ENCODE measurements at places on chromosomes 6 and 20. TPM values are rescaled to one million over a fixed set of nuclear protein-coding genes. Genes with fewer than 3 reads are reported as not detected.
A peak's percentile ranks its signal among the peaks of the same experiment; 100 is the strongest.

- peaks cover under 1% of the 10 kb centered on the region for H3K36me3 ChIP-seq
- peak overlapping the region; percentile 84 for H3K4me3 ChIP-seq
Observed at GRCh38 chr6:166343150-166343487, 774 bp upstream of the SFT2D1 start.

GRCh38 chr6:133266186-133266585, 25.0 kb downstream of the EYA4 start:
- H3K36me3 ChIP-seq: no peaks in the 10 kb centered on the region
- no peaks in the 10 kb centered on the region for H3K4me1 ChIP-seq
- H3K27me3 ChIP-seq: no peaks in the 10 kb centered on the region
- no peak overlapping the region for H3K4me3 ChIP-seq
- DNase-seq: no peak
- no peak overlapping the region for H3K27ac ChIP-seq

MOXD1 gene
- 3.4 TPM for polyA plus RNA-seq

DNA sequence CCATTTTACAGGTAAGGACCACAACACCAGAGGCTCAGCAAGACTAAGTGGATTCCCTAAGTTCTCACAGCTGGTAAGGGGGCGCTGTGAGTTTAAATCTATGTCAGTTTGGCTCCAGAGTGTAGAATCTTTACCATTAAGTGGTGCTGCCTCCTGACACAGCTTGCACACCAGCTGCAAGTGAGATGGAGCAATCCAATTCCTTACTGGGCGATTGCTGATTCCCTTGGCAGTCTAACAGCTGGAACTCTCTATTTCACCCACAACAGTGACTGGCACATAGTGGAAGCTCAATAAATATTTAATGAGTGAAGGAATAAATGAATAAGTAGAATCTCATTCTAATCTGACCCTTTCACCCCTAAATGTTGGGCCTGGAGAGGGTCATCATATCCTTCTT, 176.7 kb downstream of the CLIC5 start:
- no peak overlapping the region for H3K4me3 ChIP-seq
- H3K36me3 ChIP-seq: no peaks in the 10 kb centered on the region
- H3K27me3 ChIP-seq: no peaks in the 10 kb centered on the region
- no peak for DNase-seq

SLC17A2 gene
- not detected for polyA plus RNA-seq

PTK6 gene
- 23.6 TPM for polyA plus RNA-seq

- no peak overlapping the region for H3K27ac ChIP-seq
- no peak overlapping the region for H3K4me3 ChIP-seq
- H3K36me3 ChIP-seq: no peaks in the 10 kb centered on the region
- H3K27me3 ChIP-seq: no peaks in the 10 kb centered on the region
Observed at GRCh38 chr6:166907871-166908806, 48.2 kb downstream of the RNASET2 start.

MUCL3 gene
- polyA plus RNA-seq: 17.5 TPM

GRCh38 chr6:19895866-19896692, 58.9 kb downstream of the ID4 start:
- DNase-seq: no peak
- H3K36me3 ChIP-seq: no peaks in the 10 kb centered on the region
- H3K27me3 ChIP-seq: no peaks in the 10 kb centered on the region
- no peaks in the 10 kb centered on the region for H3K4me1 ChIP-seq
- H3K27ac ChIP-seq: no peak overlapping the region
- H3K4me3 ChIP-seq: no peak overlapping the region

GRCh38 chr6:37816599-37817375, 2.7 kb upstream of the ZFAND3 start:
- H3K4me1 ChIP-seq: peaks cover 31% of the 10 kb centered on the region
- no peaks in the 10 kb centered on the region for H3K27me3 ChIP-seq
- no peak overlapping the region for H3K27ac ChIP-seq
- no peak overlapping the region for H3K4me3 ChIP-seq
- DNase-seq: no peak
- no peaks in the 10 kb centered on the region for H3K36me3 ChIP-seq

GRCh38 chr20:62142252-62143080, 728 bp downstream of the PSMA7 start:
- H3K4me1 ChIP-seq: peaks cover 51% of the 10 kb centered on the region
- H3K36me3 ChIP-seq: peaks cover 32% of the 10 kb centered on the region
- no peaks in the 10 kb centered on the region for H3K27me3 ChIP-seq
- peak overlapping the region; percentile 89 for H3K4me3 ChIP-seq
- DNase-seq: peak; percentile 51

DYNLT2 gene
- 3.2 TPM for polyA plus RNA-seq

ADGB gene
- not detected for polyA plus RNA-seq

DNA sequence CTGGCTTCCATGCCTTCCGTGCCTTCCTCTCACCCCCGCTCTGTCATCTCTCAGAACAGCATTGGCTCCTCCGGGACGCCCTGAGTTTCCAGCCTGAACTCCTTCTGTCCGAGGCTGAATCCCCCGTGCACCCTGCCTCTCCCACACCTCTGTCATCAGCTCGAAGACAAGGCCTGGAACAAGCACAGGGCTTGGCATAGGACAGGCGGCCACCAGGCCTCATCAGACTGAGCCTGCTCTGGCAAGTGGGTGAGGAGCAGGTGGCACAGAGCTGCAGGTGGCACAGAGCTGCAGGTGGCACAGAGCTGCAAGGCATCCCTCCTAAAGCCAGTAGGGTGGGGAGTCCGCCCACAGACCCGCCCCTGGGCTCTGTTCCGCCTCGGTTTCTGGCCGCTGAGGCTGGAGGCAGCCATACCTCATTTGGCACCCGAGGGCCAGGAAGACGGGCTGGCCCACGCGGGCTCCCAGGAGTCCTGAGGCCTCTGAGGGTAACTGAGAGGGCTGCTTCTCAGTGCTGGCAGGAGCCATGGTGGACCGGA, 60.2 kb downstream of the EZR start:
- no peaks in the 10 kb centered on the region for H3K4me1 ChIP-seq
- H3K27ac ChIP-seq: no peak overlapping the region
- H3K27me3 ChIP-seq: no peaks in the 10 kb centered on the region
- peaks cover 34% of the 10 kb centered on the region for H3K36me3 ChIP-seq
- H3K4me3 ChIP-seq: no peak overlapping the region

DNA sequence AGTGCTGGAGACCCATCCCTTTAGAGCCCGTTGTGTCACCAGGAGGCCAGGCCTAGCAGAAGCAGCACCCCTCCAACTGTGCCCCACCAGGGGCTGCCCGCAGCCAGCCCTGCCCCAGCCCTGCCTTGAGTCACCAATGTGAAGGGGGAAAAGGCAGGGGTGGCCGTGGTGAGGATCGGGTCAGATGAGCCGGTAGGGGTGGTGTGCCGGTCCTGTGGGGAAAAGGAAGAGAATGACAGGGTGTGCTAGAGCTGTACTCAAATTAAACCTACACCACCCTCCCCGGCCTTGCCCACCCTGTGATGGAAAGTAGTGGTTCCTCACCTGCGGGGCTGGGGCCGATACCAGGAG, 3.1 kb downstream of the SAPCD1 start:
- no peak overlapping the region for H3K4me3 ChIP-seq
- H3K27me3 ChIP-seq: peaks cover 7% of the 10 kb centered on the region
- H3K27ac ChIP-seq: no peak overlapping the region

- no peak overlapping the region for H3K4me3 ChIP-seq
- DNase-seq: no peak
- no peaks in the 10 kb centered on the region for H3K4me1 ChIP-seq
- no peaks in the 10 kb centered on the region for H3K27me3 ChIP-seq
Observed at GRCh38 chr6:38182426-38182825, 362.9 kb downstream of the ZFAND3 start.

- no peak overlapping the region for H3K4me3 ChIP-seq
- peak; percentile 13 for DNase-seq
- H3K4me1 ChIP-seq: no peaks in the 10 kb centered on the region
- no peak overlapping the region for H3K27ac ChIP-seq
Observed at GRCh38 chr6:152068622-152069261, 261.3 kb downstream of the ESR1 start.

ANKEF1 gene
- polyA plus RNA-seq: 1.5 TPM
